ENCODE measurements at places on chromosomes 4 and X. TPM values are rescaled to one million over a fixed set of nuclear protein-coding genes. Genes with fewer than 3 reads are reported as not detected.

DNA sequence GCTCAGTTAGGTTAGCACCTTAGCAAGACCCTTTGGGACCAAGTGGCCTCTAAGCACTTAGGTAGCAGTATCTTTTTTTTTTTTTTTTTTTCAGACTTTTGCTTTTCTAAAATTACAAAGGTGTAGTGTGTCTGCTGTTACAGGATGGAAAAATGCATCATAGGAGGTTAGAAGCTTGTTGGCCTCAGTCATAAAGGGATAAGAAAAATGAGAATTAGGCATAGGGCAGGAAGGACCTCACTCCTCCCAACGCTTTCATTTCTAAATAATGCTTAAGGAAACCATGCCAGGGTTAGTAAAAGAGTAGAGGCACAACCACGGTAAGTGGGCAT lies 148.4 kb upstream of the PLAC1 start:
- no peak for DNase-seq

CAMK2D gene
- total RNA-seq, result 97.5 TPM

CHRNA9 gene
- not detected for total RNA-seq

SERTM2 gene
- total RNA-seq, result not detected

DNA sequence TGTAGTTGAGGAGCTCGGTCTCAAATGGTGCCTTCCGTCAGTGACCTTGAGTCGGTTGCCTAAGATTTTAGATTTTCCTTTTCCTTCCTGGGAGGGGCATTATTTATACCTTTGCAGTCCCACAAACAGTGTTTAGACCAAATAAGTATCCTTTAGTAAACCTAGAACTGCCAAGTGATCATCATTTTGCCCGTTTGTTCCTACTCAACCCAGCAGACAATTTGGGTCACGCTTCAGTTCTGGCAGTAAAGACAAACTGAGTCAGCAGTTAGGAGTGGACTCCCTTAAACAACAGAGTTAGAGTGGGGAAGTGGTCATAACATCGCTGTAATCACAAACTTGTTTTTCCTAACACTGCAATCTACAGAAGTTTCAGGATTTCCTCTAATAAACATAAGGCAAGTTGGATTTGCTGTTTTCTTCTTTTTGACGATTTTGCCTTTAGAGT lies 777 bp upstream of the WDFY3 start:
- DNase-seq, result peak; percentile 36

GRCh38 chrX:94551831-94552230 lies 877.8 kb downstream of the FAM133A start:
- no peak for DNase-seq

GRCh38 chr4:75011131-75011795 lies 78.3 kb downstream of the PARM1 start:
- no peak for DNase-seq

DNA sequence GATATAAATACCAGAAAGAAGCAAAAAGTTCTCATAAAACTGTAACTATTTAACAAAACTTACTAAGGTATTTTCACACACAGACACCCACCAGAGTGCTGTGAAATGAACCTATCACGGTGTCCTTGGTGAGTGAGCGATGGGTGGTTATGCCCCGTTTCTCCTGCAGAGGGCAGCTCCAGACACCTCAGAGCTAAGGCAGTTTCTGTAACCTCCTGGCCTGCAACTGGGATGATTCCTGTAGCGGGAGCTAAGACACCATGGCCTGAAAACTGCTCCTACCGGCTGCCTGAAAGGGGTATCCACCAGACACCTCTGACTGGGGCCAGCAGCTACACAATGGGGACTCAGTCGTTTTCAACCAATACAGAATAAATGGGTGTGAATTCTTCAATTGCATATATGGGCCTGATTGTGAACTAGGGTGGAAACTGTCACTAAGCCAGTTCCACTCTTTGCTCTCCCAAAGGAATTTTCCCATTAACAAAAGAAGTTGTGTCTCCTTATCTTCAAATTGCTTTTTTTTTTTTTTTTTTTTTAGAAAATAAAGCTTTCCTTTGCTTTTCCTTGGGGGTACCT lies 2375.8 kb upstream of the TENM3 start:
- DNase-seq, result peak; percentile 3

- DNase-seq, result no peak
These were observed 17.2 kb upstream of the PRSS48 start for GRCh38 chr4:151259752-151260151.

- DNase-seq, result no peak
These were observed 33.2 kb upstream of the RPS6KA6 start for GRCh38 chrX:84221181-84221580.

DNA sequence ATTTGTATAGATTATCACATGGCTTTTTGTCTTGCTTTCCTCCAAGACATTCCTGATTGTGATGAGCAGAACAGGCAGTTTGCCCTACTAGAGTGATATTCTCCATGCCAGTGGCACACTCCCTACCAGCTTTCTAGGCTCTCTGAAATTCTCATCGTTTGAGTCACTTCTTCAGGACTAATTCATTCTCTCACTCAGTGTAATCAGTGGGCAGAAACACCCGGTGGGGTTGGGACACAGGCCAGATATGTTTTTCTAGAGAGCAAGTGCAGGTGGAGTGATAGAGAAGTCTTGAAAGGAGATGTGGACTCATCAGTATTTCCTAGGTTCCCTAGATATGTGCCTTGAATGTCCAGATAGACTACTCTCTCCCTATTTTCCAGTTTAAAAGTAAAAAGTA lies 13.1 kb downstream of the RAB33A start:
- no peak for DNase-seq
